ENCODE measurements at places on chromosomes 2 and 18. TPM values are rescaled to one million over a fixed set of nuclear protein-coding genes. Genes with fewer than 3 reads are reported as not detected.

IKZF2 gene
- 1.8 TPM for total RNA-seq

IL1A gene
- not detected for total RNA-seq

AGXT gene
- 1,805 TPM for total RNA-seq

PNO1 gene
- 4.9 TPM for total RNA-seq

ANAPC1 gene
- total RNA-seq: 13.5 TPM

FTCDNL1 gene
- 7.8 TPM for total RNA-seq

DYNAP gene
- total RNA-seq: not detected

UGT1A8 gene
- 0.13 TPM for total RNA-seq

LBH gene
- total RNA-seq: 7.6 TPM

TMEM178A gene
- total RNA-seq: 0.81 TPM

GTF2A1L gene
- total RNA-seq: not detected

Data from left lobe of liver (tissue), 2 donors.